Stimulated activated CD4-positive, alpha-beta T cell treated with anti-CD3 and anti-CD28 coated beads, Interleukin-1b, Interleukin-23, amount 100 ng/mL, for 4 hours (primary cell): ENCODE measurements at places on chromosomes 11 and 22.

GRCh38 chr22:49701380-49702067, 126.1 kb downstream of the BRD1 start:
- no peak for DNase-seq

GRCh38 chr11:3115321-3115720, 49.8 kb downstream of the OSBPL5 start:
- DNase-seq: no peak

- DNase-seq: no peak
Measured at GRCh38 chr11:20933958-20934357, 264.6 kb downstream of the NELL1 start.

DNA sequence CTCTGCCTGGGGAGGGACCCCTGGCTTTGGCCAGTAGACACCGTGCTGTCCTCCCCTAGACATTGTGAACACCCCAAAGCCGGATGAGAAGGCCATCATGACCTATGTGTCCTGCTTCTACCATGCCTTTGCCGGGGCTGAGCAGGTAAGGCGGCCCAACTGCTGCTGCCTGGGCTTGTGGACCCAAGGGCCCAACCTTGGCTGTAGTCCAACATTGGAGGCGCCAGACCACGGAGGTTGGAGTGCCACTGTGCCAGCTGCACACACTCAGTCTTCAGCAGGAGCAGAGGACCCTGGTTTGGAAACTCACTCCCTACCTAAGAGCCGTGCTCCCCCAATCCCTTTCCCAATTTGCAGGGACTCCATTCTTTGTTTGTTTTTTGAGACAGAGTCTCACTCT, 9.4 kb downstream of the ACTN3 start:
- DNase-seq: no peak

DNA sequence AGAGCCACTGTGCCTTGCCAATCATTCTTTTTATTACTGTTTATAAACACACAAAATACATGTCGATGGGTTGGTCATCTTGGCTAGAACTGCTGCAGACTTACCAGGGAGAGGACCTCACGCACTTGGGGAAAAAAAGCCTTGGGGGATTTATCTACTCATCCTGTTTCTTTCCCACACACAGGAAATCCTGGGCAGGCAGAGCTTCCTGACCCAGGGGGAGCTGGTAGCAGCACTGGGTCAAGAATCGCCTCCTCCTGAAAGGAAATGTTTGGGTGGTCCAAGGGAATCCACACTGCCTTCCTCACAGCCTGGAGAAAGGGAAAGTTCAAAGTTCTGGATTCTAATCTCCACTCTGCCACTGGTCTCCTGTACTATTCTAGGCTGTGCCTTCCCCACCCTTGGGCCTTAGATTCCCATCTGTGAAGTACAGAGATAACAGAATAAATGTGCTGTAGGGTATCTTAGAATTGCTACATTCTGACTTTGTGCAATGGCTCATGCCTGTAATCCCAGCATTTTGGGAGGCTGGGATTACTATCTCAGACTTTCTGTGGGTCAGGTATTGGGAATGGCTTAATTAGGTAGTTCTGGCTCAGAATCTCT, 31.2 kb upstream of the SMTN start:
- DNase-seq: no peak

GRCh38 chr22:27213294-27213693, 555.9 kb downstream of the MIAT start:
- no peak for DNase-seq

GRCh38 chr11:134072844-134073243, 4.0 kb downstream of the JAM3 start:
- no peak for DNase-seq

- DNase-seq: no peak
Measured at GRCh38 chr22:16987822-16988221, 20.2 kb downstream of the GAB4 start.

DNA sequence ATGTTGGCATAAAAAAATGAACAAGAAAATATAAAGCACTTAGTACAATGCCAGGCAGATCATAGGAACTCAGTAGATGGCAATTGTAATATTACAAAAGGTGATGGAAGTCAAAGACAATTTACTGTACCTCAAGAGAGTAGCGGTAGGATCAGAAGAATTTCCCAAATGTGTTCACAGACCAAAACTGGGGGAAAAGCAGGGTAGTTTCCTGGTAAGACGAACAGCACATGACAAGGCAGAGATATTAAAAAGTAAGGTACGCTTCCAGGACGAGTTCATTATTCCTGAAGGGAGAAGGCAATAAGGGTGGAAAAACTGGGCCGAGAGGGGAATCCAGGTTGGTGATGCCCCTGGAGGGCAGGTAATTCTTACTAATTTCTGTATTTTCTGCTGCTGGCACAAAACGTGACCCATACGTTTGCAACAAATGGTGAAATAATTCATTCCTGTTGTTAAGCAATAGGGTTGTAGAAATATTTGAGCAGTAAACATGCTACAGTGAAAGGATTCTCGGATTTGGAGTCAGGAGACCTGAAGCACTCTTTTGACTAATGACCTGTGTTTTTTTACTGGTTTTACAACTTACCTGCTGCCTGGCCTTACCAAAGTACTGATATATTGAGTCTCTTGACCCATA, 786 bp upstream of the ANKRD42 start:
- no peak for DNase-seq

DNA sequence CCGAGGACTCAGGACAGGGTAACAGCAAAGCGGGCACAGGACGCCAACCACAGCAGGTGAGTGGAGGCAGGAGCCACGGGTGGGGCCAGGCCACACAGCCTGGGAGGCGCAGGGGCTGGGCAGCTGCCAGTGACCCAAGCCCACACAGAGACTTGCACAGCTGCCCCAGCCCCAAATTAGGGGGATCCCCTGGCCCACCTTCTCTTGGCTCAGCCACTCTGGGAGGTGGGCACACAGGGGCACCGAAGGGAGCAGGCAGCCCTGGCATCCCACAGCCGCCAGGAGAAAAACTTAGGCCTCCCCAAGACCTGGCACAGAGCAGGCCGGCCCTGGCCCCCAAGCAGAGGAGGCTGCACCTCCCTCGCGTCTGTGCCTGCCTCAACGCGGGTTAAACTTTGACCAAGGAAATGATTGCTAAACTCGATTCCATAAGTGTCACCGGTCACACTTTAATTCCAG, at the start of gene SLC22A12:
Gene SLC22A12 (plus strand): TSS at position 458 of the 459 bp plus-strand sequence. CDS start 337 bp downstream, outside the sequence.
- DNase-seq: no peak

DNA sequence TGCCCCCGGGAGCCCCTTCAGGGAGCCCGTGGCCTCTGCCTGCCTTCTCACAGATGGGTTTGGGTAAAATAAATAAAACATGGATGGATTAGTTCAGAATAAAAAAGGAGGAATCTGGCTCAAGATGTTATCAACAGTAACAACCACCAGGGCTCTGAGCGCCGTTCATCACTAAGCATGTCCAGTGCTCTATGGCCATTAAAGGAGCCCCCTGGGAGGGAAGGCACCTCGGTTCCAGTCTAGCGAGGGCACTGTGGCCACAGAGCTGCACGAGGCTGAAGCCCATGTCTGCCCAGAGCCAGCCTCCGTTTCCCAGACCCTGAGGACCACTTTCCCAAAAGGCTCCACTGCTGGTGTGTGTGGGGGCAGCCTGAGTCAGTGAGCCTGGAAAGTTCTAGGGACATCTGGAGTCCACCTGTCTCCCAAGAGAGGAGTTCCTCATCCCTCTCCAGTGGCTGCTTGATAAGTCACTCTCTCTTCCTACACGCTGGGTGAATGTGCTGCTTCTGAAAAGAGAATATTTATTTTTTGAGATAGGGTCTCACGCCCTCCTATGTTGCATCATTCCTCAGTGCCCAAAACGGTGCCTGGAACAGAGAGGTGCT, 614.6 kb downstream of the TBC1D22A start:
- DNase-seq: no peak

DNA sequence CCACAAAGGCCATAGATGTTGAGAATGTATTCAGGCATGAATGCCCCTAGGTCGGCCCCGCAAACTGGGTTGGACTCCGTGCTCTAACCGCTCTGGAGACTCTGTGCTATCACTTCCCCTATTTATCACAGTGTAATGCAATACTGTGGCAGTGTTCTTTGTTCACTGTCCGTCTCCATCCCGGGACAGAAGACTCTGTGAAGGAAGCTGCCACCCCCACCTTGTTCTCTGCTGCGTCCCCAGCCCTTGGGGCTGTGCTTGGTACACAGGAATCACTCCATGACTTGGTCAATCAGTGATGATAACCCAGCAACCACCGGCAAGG, 57.6 kb downstream of the TSPAN18 start:
- DNase-seq: no peak

DNA sequence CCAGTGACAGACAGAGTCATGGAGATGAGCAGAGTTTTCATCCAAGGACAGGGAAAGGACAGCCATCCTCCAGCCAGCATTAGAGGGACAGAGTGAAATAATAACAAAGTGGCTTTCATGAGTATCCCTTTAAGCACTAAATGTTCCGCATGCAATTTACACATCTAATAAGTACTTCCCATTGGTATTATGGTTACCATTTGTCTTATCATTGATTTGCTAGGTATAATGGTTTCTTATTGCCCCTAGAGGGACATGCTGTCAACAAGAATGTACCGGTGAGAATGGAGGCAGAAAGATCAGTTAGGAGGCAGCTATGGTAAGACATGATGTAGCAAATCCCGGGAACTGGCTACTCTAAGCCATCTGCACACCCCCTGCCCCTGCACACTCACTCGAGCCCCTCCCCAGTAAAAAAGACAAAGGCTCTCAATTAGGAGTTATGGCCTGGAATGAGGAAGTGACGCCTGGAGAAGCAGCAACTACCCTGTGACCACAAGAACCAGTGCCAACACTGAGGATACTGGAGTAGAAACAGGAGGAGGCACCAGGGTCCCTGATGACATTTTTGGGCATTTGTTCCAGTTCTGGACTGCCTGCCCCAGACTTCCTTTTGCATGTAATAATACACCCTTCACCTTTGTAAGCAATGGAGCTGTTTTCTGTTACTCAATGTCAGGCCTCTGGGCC, 30.2 kb upstream of the HMGXB4 start:
- no peak for DNase-seq

- no peak for DNase-seq
Measured at GRCh38 chr11:86874304-86875056, 74.1 kb downstream of the PRSS23 start.

DNA sequence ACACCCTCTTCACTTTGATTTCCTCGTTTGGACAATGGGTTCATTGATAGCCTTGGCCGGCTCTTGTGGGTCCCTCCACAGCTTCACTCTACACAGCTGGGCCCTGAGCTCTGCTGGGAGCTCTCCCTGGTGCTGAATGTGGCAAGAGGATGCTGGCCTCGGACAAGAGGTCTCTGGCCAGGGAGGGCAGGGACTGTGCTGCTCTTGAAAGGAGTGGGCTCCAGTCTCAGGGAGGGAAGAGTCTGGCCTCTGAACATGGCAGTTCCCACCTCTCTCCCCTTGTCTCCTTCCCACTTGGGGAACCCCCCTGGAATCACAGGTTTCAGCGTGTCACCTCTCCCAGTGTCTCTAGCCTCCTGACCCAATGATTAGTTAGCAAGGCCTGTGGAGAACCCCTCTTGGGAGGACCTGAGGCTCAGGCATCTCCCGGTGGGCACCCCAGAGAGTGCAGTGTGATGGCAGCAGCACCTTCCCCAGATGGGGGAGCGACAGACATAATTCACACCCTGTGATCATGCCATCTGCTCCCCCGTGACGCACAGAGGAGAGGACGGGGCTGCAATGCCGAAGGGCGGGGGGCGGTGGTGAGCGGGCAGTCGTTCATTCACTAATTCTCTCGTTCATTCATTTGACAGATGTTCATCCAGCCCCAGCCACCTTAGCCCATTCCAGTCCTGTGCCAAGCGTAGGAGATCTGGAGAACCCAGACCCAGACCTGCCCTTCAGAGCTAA, 2.8 kb upstream of the CABP7 start:
- DNase-seq: no peak

GRCh38 chr11:32148895-32149294, 58.0 kb downstream of the RCN1 start:
- no peak for DNase-seq

DNA sequence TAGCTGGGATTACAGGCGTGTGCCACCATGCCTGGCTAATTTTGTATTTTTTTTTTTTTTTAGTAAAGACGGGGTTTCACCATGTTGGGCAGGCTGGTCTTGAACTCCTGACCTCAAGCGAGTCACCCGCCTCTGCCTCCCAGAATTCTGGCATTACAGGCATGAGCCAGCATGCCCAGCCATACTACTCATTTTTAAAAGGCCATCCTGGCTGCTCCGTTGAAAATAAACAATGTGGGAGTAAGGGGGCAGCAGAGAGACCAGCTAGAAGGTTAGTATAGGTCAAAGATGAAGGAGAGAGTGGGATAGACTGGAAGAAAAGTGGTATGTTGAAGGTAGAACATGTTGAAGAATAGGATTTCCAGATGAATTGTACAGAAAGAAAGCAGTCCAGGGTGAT, 17.6 kb upstream of the LIN7C start:
- no peak for DNase-seq
